ENCODE measurements at places on chromosomes 12 and 14.

- DNase-seq: no peak
Measured at GRCh38 chr14:90625445-90625844, 190.8 kb downstream of the TTC7B start.

GRCh38 chr14:95246870-95247269 lies 72.8 kb downstream of the CLMN start:
- no peak for DNase-seq

- no peak for DNase-seq
Measured at GRCh38 chr12:38736821-38737220, 168.6 kb downstream of the CPNE8 start.

DNA sequence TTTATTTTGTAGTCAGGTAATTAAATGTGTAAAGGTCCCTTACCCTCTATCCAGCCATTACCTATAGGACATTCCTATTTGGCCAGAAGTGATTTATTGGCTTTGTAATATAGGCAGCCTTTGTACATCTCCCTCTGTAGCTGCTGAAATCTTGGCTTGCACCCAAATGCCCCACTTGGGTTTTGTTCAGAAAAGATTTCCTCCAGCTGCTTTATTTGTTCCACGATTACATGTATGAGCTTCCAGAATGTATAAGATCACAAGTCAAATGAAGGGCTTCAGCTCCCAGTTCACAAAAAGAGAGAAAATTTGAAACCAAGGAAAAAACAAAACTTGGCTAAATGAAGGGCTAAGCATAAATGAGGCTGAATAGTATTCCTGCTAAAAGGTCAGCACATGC lies 103.4 kb downstream of the EFCAB11 start:
- DNase-seq: no peak

- DNase-seq: no peak
Measured at GRCh38 chr14:64394977-64395633, 7.0 kb downstream of the MTHFD1 start.

DNA sequence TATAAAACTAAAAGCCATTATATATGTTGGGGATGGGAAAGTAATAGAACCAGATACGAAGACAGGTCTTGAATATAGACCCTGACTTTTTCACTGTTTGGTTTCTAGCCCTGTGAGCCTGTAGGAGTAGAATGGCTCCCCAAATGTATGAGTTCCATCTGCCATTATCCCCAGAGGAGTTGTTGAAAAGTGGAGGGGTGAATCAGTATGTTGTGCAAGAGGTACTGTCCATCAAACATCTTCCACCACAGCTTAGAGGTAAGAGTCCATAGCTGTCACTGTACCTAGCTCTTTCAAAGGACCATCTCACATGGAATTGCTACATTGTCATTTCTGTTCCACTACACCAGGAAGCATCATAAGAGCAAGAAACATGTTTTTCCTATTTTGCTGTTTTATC lies 1.1 kb downstream of the NCAPD2 start:
- no peak for DNase-seq

DNA sequence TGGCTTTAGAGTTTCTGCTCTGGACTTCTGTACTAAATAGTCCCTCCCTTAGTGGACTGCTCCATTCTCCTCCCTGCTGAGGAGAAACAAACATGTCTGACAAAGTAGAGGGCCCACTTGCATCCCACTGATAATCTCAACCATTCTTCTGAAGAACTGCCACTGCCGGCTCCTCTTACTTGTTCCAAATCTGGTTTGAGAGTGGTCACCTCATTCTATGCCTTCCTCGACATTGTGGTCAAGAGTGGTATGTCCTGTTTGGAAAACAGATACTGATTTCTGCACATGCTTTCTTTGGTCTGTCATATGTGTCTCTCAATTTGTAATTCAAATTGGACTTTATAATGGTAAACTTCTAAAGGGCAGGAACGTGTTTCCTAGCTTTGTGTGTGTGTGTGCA lies 36.3 kb upstream of the PLEKHA5 start:
- no peak for DNase-seq

- DNase-seq: no peak
Measured at GRCh38 chr12:20053782-20054181, 314.6 kb upstream of the PDE3A start.

DNA sequence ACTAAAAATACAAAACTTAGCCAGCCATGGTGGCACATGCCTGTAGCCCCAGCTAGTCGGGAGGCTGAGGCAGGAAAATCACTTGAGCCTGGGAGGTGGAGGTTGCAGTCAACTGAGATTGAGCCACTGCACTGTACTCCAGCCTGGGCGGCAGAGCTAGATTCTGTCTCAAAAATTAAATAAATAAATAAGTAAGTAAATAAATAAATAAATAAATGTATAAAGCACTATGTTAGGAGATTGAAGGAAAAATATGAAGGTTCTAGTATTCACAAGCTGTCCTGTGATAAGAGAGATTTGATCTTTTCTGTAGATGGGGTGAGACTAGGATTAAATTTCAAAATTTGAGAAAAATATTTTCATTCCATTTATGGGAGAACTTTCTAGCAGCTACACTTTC lies 5.7 kb downstream of the DNAJC22 start:
- DNase-seq: no peak

DNA sequence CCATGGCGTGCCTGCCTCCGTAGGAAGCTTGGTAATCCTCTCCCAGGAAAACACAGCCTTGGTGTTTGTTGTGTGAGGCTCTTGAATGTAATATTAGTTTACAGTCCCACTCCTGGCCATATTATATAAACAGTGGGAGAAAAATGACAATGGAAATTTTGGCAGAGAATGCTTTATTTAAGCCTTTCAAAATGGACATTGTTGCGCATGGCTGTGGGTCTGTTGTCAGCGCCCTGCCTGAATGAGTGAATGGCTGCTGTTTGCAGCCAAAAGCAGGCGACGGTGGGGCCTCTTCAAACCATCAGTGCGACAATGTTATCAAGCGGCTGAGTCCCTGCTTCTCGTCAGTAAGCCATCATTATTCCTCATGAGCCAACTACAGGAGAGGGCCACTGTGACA lies 201.8 kb upstream of the RMST start:
- no peak for DNase-seq

- DNase-seq: no peak
Measured at GRCh38 chr12:80802652-80803400, 86.1 kb downstream of the MYF5 start.

GRCh38 chr12:51938726-51939125 lies 12.8 kb upstream of the ACVR1B start:
- DNase-seq: no peak

- DNase-seq: no peak
Measured at GRCh38 chr12:105355752-105356151, 25.3 kb downstream of the C12orf75 start.

GRCh38 chr14:32341947-32342846 lies 13.1 kb downstream of the AKAP6 start:
- DNase-seq: no peak

- DNase-seq: peak; percentile 80
Measured at GRCh38 chr14:74618078-74618952, 6.3 kb upstream of the LTBP2 start.

DNA sequence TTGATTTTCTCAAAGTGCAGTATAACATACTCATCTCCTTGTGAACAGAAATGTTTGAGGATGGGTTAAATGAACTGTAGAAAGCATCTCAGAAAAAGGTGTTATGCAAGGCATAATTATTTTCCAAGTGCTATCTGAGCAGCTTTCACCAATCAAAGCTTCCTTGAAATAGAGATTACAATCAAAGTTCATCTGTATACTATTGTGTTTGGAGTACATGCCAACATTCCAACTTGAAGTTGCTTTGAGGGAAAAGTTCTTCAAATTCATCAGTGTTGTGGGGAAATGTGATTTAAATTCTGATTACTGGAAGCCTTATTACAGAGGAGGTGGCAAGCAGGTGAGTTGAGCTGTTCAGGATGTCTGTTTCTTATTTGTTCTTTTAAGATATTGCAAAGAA lies 68.2 kb downstream of the TMTC2 start:
- DNase-seq: no peak

DNA sequence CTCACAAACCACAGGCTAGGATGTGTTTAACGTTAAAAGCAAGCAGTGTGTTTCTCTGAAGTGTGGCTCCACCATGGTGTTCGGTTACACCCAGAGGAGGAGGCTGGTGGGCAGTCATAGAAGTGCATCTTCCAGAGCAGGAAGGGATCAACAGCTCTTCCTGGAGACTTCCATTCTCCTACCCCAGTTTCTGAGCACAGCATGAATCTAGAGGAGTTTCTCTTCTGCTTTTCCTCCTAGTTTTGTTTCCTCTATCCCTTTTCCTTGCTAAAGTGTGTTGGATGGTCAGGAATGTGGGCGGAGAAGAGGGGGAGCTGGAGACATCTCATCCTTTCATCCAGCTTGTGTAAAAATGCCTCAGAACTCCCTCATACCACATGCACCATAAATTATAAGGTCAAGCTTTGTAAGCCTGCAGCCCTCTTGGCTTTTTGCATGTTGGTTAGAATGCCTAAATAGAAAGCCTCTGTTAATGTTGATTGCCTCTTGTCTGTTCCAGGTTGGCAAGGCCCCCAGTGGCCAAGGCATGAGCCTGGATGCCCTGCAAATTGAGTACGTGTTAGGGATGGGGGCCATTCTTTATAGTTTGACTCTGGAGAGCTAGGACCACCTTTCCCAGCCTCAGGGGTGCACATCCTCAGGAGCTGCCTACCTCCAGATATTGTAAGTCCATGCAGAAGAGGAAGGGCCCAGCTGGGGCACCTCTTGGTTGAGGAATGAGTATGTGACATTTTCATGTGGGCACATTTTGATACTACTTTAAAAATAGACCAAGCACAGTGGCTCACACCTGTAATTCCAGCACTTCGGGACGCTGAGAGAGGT lies 4.0 kb upstream of the CKAP4 start:
- no peak for DNase-seq

GRCh38 chr12:43599708-43600107 lies 47.7 kb upstream of the ADAMTS20 start:
- no peak for DNase-seq

- DNase-seq: peak; percentile 13
Measured at GRCh38 chr14:35879654-35880249, 53.6 kb downstream of the BRMS1L start.

DNA sequence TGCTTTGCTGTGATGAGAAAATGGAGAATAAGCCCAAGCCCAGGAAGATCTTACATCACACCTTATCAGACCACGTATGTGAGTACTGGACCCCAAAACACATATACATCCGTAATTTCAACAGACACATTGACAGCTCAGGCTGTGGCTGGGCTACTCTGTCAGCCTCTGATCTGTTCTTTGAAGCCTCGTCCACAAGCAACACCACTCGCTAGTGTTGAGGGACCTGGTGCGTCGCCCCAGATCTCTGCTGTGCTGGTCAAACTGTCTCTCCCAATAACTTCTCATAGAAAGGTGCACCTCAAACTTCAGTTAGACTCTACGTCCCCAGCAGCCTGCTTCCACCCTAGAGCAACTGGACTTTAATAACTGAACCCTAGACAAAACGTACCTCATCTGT lies 10.6 kb upstream of the SFSWAP start:
- DNase-seq: no peak

DNA sequence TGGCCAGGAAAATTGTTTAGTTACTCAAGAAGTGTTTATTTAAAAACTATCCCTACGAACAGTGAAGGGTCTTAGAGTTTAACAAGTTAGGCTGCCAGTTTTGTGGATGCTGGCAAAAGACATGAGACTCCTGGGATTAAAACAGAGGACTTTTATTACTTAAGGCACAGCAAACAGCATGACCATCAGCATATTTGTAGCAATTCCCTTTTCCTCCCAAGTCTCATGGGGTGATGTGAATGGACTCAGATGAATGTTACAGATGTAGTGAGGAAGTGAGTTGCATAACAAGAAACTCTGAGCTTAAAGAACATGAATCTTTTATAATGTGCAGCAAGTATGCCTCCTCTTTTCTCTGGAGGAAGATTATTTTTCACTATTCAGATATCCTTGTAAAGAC lies 695.8 kb downstream of the RPS29 start:
- no peak for DNase-seq

DNA sequence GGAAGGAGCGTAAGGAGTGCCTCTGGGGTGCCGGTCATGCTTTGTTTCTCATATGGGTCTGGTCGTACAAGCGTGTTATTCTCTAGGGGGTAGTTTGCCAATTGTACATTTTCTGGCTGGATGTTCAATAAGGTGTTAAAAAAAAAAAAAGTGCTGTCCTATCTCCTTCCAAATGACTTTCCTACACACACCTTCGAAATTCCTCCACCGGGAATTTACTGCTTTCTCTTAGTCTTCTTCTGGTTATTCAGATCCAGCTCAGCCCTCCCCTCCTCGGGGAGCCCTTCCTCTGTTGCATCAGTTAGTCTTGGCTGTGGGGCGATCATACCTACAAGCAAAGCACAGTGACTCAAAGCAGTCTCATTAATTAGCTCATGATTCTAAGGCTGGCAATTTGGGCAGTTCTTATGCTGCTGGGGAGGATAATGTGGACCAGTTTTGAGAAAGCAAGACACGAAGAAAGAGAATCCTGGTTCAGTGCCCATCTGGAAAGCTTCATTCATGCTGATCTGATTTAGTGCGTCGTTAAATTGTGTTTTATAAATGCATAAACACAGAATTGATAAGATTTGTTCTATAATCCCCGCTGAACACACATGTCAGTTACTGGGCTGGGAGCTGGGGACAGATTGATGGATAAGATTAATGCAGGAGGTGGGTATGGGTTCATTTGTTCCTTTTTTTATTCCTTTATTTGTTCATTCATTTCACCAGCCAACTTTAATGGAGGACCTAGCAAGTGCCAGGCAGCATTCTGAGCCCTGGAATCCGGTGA lies 9.2 kb upstream of the CLMN start:
- DNase-seq: no peak

DNA sequence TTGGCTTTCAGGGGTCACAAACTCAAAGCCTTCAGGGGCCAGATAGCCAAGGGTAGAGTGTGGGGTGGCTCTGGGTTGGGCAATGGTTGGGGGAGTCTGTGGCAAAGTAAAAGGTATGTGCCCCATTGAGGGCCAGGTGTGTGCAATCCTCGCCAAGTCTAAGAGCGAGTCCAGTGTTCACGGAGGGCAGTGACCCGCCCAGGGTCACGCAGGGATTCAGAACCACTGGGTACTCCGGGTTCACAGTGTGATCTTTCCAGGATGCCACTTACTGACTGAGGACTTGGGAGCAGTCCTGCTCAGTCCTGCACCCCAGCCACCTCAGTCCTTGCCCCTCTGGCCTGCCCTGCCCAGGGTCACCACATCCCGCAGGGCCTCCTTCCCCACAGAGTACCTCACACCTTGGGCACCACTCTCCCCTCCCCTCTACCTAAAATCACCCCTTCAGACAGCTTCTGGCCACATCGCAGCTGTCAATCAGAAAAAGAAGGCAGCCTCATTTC lies 15.7 kb downstream of the ZDHHC22 start:
- DNase-seq: no peak

GRCh38 chr14:50772412-50772811 lies 58.5 kb downstream of the NIN start:
- DNase-seq: no peak

DNA sequence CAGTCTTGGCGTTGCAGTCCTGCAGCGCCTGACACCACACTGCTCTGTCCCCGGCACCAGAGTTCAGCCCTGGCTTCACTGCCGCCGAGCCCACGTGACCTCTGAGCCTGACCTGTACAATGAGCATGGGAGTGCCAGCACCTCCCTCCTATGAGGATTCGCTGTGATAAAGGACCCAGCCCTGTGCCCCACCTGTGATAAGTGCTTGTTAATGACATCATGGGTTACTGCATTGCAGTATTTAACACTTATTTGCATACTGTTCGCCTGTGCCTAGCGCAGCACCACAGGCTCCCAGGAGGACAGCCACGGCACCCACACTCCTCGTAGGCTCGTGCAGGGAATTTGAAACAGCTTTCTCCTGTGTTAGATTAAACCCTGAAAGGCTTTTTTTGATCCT lies 118.2 kb upstream of the GSC start:
- no peak for DNase-seq

GRCh38 chr12:19402743-19403431 lies 36.4 kb upstream of the AEBP2 start:
- DNase-seq: no peak

Data from CD4-positive, alpha-beta T cell treated with Interleukin-17A for 1 hour (primary cell).